Motor neuron (in vitro differentiated cells): ENCODE measurements at places on chromosomes 7 and 10. TPM values are rescaled to one million over a fixed set of nuclear protein-coding genes. Genes with fewer than 3 reads are reported as not detected.

MGMT gene
- 11.4 and 11.7 TPM in 2 replicates for total RNA-seq

AKR1C8 gene
- 0.43 and 0.92 TPM in 2 replicates for total RNA-seq

NUDT13 gene
- total RNA-seq: 0.95 and 1.2 TPM in 2 replicates

WIPF3 gene
- 0.18 and 1.0 TPM in 2 replicates for total RNA-seq
